ENCODE measurements at places on chromosomes 16 and 17. TPM values are rescaled to one million over a fixed set of nuclear protein-coding genes. Genes with fewer than 3 reads are reported as not detected.

DNA sequence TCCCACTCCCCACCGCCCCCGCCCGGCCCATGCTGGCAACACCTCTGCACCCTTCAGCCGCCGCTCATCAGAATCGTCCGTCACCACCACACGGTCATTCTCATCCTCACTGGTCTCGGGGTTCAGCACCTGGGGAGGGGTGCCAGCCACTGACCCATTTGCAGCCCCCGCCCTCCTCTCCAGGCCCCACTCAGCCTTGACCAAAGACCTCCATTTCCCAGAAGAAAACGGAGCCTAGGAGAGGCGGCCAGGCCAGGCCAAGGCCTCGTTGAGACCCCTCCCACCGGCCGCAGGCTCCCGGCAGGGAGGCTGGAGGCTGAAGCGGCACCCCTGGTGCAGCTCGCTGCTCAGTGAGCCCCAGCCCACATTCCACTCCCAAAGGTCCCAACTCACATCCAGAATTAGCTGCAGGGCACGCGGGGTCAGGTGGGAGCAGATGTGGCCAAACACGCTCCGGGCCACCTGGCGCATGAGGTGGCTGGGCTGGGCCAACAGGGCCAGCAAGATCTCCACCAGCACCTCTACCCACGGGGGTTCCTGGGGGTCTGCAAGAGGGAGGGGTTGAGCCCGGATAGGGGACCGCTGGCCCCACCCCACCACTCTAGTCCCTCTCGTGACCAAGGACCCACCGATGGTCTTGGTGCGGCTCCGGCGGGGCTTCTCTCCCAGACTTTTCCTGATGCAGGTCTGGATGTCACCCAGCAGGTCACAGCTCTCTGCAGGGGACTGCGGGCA lies 9.8 kb downstream of the MYBBP1A start:
- H3K36me3 ChIP-seq: peaks cover 87% of the 10 kb centered on the region
- H3K4me3 ChIP-seq: no peak overlapping the region
- peaks cover 8% of the 10 kb centered on the region for H3K4me1 ChIP-seq

DNA sequence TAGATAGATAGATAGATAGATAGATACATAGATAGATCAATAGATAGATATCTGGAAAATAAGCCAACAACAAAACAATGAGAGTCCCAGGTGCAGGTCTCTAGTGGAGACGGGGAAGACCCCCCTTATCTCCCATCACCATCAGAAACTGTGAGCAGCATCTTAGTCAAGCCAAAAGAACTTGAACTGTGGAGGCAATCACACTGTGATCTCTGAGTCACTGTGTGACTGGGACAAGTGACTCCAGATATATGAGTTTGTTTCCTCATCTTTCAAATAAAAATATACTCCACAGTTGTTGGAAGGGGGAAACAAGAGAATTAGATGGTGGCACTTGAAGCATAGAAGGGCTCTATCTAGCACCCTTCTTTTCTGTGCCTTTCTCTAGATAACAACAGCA lies 42.1 kb downstream of the NOG start:
- no peak overlapping the region for H3K27ac ChIP-seq
- H3K27me3 ChIP-seq: peaks cover 17% of the 10 kb centered on the region
- no peaks in the 10 kb centered on the region for H3K4me1 ChIP-seq
- H3K4me3 ChIP-seq: no peak overlapping the region

- H3K4me3 ChIP-seq: no peak overlapping the region
- H3K4me1 ChIP-seq: peaks cover 59% of the 10 kb centered on the region
- peaks cover 26% of the 10 kb centered on the region for H3K36me3 ChIP-seq
- peak overlapping the region; percentile 43 for H3K27ac ChIP-seq
- no peaks in the 10 kb centered on the region for H3K27me3 ChIP-seq
These were observed 37.1 kb downstream of the MPRIP start for GRCh38 chr17:17079336-17079735.

GRCh38 chr17:76363107-76363842 lies 9.6 kb upstream of the PRPSAP1 start:
- DNase-seq: no peak
- H3K27me3 ChIP-seq: no peaks in the 10 kb centered on the region
- H3K27ac ChIP-seq: no peak overlapping the region
- no peaks in the 10 kb centered on the region for H3K4me1 ChIP-seq
- H3K36me3 ChIP-seq: no peaks in the 10 kb centered on the region

DNA sequence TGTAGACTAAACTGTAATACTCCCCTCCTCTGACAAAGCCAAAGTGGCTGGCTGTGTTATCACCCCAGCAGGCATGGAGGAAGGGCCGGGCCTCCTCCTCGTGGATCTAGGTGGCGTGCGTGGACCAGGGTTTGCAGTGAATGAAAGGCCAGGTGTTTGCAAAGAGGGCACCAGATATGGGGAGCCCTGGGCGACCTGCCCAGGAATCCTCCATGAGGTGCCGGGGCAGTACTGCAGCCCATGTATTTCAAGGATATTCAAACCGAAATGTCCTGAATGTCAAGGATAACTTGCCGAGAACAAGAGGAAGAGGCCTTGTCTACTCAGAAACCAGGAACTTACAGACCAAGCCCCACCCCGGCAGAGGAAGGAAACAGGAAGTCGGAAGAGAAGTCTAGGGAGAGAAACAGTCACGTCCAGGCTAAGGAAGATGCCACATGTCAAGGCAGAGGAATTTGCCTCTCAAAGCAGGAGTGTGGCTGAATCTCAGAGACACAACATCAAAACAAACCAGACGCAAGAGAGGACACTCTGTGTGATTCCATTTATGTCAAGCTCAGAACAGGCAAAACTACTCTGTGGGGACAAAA lies 13.7 kb upstream of the OSGIN1 start:
- no peak for DNase-seq
- H3K27me3 ChIP-seq: no peaks in the 10 kb centered on the region
- no peak overlapping the region for H3K4me3 ChIP-seq
- H3K36me3 ChIP-seq: no peaks in the 10 kb centered on the region
- H3K27ac ChIP-seq: no peak overlapping the region

The OTOP3 gene
- not detected for total RNA-seq

All from upper lobe of right lung (tissue), 1 donor.